ENCODE measurements at places on chromosomes 6 and 20.

DNA sequence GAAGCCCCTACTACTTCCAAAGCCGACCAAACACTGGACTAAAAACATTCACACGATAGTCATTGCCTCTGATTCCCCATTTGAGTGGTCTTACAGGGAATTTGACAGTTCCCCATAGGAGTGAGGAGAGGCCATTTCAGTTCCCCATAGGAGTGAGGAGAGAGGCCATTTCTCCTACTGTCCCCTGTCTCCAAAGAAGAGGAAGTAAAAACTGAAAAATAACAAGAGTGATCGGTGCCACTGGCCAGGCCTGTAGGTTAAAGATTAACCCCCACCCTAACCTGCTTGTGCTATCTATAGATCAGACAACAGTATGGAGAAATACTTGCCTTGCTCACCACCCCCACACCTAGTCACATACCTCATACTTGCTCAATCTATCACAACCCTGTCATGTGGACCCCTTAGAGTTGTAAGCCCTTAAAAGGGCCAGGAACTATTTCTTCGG lies 204.0 kb upstream of the MOCS1 start:
- no peak for DNase-seq

DNA sequence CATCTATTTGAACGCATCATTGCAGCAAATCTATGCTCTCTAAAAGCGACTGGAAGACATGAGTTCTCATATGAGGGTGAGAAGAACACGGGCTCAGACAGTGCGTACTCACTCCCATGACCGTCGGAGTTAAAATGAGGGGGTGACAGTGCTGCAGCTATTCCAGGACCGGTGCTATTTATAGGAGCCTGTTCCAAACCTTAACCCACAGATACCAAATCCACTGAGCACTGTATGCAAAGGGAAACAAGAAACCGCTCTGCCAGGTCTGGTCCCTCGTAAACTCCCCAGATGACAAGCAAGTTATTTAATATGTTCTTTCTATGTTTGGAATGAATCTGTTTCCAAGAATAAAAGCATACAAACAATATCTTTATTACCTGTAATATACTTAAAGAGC lies 22.9 kb downstream of the PPP1R3G start:
- DNase-seq = no peak

DNA sequence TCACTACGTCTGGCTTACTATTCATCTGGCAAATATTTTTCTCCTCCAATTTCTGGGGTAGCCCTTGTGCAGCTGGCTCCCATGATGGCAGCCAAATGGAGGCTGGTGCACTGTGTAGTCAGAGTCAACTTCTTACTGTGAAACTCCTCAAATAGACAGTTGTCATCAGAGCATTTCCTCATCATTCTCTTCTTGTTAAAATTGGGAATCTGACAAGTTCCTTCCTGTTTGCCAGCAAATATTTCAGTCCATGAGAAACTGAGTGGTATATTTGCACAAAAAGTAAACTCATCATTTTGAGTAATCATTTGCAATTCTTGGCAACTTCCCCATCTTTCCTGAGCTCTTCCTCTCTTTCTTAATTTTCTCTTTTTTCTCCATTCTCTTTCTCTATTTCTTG lies 394.9 kb upstream of the RGS17 start:
- DNase-seq = no peak

DNA sequence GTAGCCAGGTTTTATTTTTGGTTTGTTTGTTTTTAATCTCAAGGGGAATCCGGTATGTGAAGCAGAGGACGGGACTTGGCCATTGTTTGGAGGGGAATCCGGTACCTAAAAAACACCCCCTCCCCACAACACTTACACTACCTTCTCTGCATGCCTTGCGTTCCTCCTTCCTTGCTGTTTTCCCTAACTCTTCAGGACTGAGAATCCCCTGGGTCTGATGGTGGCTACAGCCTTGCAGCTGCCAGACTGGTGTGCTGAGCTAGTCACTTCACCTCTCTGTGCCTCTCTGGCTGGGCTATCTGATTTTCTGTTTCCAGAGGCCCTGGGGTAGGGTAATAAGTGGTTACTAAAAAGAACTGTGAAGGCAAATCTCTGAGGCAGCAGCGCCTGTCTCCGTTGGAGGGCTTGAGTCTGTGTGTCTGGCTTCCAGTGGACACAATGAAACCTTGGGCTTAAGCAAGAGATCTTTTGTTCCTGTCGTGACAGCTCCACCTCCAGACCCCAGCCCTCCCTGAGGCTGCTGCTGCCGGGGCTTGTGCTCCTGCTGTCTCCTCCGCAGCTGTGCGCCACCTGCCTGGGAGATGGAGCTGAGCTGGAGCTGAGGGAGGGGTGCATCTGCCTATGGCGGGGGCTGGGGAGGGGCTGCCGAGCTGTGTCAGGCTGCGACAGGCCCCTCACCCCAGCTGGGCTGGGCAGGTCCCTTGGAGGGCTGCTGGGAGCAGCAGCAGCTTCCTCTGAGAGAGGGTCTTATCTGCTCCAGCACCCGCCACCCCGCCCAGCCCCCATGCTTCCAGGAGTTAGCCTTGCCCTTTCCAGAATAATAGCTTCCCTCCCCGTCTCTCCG lies 65.8 kb upstream of the CCDC167 start:
- no peak for DNase-seq

- DNase-seq = no peak
These were observed 58.9 kb upstream of the OPRM1 start for GRCh38 chr6:153980171-153980570.

DNA sequence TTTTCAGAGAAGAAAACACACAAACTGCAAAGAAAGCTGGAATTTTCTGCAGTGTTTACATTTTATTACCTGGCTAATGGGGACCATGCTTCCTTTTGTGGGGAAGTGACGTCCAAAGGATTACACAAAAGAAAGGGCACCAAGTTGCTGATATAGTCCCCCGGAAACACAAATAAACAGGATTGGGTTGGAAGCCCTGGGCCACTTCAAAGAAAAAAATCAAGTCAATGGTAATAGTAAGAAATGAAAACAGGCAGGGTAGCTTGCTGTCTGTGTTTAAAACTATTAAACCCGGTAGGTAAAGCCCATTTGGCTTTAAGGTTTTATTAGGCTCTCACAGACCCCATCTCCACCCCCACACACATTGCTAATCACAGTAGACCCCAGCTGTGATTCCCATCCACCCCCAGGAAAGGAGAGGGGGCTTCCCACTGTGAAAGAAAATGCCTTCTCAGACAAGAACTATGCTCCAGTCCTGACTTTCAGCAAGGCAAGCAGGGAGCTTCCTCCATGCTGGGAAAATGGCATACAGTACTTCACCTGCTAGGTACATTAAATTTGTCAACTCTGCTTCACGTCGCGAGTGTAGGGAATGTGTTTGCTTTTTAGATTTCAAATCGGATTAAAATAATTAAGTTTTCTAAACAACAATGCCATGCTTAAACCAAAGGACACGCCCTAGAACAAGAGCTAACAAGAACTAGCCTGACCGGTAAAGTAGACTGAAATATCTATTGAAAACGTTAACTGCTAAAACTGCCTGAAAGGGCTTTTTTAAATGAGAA lies 1.1 kb downstream of the PERP start:
- no peak for DNase-seq

DNA sequence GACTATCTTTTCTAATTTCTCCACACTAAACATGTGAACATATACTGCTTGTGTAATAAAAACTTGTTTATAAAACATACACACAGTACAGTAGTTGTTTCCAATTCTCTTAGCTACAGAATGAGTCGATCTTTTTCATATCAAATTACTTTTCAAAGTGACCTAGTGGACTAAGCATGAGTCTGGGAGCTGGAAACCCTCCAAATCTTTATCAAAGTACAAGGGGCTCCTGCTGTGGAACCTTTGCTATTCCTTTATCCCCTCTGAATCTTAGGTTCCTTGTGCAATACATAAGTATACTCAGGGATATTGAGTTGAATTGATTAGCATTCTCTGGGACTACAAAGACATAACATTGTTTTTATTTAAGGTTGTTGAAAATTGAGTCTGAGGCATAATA lies 48.7 kb upstream of the TAB2 start:
- no peak for DNase-seq

- no peak for DNase-seq
These were observed 20.4 kb upstream of the LBP start for GRCh38 chr20:38325905-38326304.

GRCh38 chr6:31919624-31920303 lies 7.8 kb upstream of the C2 start:
- DNase-seq = no peak

- DNase-seq = no peak
These were observed 31.3 kb downstream of the C20orf203 start for GRCh38 chr20:32642257-32643046.

DNA sequence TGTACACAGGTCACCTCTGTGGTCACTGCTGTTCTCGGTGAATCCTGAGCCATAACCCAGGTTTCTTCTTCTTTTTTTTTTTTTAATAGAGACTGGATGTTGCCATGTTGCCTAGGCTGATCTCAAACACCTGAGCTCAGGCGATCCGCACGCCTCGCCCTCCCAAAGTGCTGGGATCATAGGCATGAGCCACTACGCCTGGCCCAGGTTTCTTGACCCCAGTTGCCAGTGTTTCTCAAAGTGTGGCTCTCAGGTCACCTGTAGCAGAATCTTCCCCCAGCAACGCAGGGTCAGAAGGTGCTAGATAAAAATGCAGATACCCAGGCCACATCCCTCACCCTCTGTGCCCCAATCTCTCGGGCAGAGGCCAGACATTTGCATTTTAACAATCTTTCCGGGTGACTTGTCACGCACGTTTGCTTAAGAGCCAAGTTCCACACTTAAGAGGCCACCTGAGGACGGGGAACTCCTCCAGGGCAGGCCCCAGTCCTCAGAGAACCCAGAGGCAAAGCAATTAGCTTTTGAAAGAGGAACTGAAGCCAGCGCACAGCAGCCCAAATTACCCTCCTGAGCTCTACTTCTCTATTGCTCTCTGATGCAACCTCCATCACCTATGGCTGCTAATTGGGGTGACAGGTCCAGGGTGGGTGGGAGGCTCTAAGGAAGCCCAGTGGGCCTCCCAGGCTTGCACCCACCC lies 81.8 kb downstream of the NFATC2 start:
- no peak for DNase-seq

- no peak for DNase-seq
These were observed 135.6 kb downstream of the TAF4 start for GRCh38 chr20:61929971-61930666.
